SK-MEL-5 (cell line): ENCODE measurements at places on chromosomes 7 and 10.

DNA sequence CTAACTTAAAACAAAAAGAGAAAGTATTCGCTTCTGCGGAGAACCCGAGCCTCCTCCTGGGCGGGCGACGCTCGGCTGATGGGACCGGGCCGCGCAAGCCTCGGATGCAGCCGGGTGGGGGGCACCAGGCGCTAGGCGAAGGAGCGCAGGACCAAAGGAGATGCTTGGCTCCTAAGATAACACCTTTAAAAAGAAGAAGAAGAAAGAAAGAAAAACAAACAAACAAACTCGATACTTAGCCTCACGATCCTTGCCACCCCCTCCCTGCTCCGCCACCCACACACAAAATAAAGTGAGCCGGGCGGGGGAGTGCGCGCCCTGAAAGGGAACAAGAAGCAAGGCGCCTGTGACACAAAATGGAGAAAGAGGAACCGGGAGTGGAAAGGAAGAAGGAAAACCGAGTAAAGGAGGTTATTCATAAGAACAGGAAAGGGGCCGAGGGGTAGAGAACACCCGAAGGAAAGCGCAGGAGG, 34.0 kb upstream of the EBLN1 start:
- no peak for DNase-seq

- no peak for DNase-seq
Measured at GRCh38 chr10:102113956-102114857, 6.0 kb downstream of the LDB1 start.

DNA sequence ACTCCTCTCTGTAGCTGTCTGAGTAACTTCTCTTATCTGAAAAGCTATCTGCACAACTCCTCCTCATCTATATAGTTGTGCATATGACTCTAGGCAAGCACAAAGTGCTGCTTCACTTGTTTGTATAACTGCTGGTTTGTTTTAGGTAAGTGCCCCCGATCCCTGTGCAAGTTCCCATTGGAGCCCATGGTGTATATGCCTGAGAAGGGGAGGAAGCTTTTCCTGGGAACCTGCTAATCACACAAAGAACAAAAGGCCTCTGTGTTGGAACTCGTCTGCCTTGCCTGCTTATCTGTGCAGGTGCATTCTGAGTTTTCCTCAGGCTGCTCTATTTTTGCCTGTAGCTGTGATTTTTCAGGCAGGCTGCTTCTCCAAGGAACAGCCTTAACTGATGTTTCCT, 23.2 kb upstream of the PHF14 start:
- no peak for DNase-seq

GRCh38 chr7:134602881-134603451, 43.7 kb upstream of the BPGM start:
- DNase-seq, result peak; percentile 94
